Spinal cord (tissue), 10 donors: ENCODE measurements at places on chromosomes 4 and X. TPM values are rescaled to one million over a fixed set of nuclear protein-coding genes. Genes with fewer than 3 reads are reported as not detected.

DNA sequence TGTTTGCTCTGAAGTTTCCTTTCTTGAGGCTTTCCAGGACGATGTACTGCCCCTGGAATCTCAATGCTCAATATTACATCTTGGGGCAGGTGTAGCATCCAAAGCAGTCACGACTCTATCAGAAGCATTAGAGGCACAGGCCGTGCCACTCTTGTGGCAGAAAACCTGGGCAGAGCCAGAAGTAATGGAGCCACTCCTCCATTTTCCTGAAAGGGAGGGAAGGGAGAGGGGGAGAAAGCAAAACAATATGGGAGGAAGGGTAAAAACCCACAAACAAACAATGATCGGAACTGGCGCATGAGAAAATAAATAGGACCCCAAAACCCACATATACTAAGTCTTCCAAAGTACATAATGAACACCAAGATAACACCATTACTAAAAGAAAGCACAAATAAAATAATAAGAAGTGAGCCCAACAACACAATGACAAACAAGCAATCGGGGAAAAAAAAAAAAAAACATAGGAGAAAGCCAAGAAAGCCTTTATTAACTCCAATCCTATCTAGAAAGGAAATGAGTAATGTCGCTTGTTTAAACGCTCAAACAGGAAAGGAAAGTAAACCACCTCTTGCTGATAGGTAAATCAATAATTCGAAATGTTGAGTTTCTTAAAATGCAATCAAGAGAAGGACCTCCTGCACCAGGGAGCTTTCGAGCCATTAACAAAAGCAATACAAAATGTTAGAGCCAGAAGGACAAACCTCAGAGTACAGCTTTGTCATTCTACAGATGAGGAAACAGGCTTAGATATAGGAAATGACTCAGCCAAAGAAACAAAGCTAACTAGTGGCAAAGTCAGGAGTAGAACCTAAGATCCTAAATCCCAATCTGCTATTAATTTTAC, 117.4 kb downstream of the ATRX start:
- no peak overlapping the region for H3K27ac ChIP-seq
- no peak overlapping the region for H3K4me3 ChIP-seq
- H3K36me3 ChIP-seq: no peaks in the 10 kb centered on the region
- DNase-seq: no peak
- H3K4me1 ChIP-seq: no peaks in the 10 kb centered on the region

- H3K4me1 ChIP-seq: peaks cover 14% of the 10 kb centered on the region
- H3K27ac ChIP-seq: no peak overlapping the region
- no peak for DNase-seq
- no peak overlapping the region for H3K4me3 ChIP-seq
- H3K27me3 ChIP-seq: no peaks in the 10 kb centered on the region
- peaks cover 12% of the 10 kb centered on the region for H3K36me3 ChIP-seq
These were observed 66.3 kb downstream of the ZFYVE28 start for GRCh38 chr4:2352171-2352570.

DNA sequence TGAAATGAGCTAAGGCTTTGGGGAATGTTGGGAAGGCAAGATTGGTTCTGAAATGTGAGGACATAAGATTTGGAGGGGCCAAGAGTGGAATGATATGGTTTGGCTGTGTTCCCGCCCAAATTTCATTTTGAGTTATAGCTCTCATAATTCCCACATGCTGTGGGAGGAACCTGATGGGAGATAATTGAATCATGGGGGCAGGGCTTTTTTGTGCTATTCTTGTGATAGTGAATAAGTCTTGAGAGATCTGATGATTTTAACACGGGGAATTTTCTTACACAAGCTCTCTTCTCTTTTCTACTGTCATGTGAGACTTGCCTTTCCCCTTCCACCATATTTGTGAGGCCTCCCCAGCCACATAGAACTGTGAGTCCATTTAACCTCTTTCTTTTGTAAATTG, 157.6 kb upstream of the C1QTNF7 start:
- H3K27ac ChIP-seq: no peak overlapping the region
- no peak overlapping the region for H3K4me3 ChIP-seq
- no peaks in the 10 kb centered on the region for H3K27me3 ChIP-seq
- no peaks in the 10 kb centered on the region for H3K36me3 ChIP-seq
- H3K4me1 ChIP-seq: no peaks in the 10 kb centered on the region

XPNPEP2 gene
- 2.0 TPM for total RNA-seq
